Ureter (tissue), 1 donor: ENCODE measurements at places on chromosomes 2 and 18. TPM values are rescaled to one million over a fixed set of nuclear protein-coding genes. Genes with fewer than 3 reads are reported as not detected.

DNA sequence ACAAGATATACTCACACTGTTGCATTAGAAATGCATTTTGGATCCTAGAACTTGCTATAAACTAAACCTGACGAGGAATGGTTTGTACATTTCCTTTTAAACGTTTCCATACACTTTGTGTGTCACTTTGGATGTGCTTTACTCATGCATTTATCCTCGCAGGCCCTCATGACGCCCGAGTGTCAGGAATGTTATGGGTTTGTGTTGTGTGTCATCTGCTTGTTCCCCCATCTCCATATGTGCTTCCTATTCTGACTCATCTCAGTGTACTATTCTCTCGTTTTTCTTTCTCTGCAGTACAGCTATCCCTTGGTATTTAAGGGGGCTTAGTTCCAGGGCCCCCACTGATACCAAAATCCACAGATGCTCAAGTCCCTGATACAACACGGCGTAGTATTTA lies 121.5 kb upstream of the RASGRP3 start:
- DNase-seq = no peak

Gene ATAD2B
- 48.4 TPM for total RNA-seq

Gene RGPD3
- 0.10 TPM for total RNA-seq

DNA sequence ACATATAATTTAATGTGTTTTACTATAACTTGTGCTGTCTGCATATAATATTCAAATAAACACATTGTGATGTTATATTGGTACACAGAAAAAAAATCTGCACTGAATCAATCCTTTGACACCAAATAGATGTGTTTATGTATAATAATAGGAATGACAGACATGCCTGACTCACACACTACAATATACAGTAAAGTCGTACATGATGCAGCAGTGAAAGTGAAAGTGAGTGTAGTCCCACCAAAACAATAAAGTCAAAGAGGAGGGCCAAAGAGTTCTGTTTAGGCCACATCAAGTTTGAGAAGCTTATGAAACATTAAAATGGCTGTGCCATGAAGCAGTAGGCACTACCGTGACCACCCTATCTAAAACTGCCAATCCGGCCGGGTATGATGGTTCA lies 8.2 kb upstream of the RBM44 start:
- no peak for DNase-seq

Gene EIF2AK2
- total RNA-seq = 47.7 TPM

DNA sequence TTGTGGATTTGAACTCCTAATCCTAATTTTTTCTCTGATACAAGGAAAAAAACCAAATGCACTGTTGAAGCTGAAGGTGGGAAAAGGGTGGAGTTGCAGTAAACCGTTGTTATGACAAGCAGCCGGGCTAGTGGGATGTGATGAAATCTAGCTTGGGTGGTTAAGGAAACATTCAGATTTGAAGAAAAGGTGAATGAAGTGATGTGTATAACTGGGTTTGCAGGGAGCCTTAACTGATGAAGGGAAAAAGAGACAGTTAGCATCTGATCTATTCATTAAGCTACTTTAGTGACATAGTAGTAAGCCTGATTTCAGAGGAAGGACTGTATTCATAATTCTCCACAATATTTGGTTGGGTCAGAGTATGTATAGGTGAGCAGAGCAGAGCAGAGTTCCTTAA lies 3.5 kb downstream of the EML6 start:
- no peak for DNase-seq

- DNase-seq = no peak
Measured at GRCh38 chr2:162368494-162368893, 24.6 kb downstream of the GCA start.

DNA sequence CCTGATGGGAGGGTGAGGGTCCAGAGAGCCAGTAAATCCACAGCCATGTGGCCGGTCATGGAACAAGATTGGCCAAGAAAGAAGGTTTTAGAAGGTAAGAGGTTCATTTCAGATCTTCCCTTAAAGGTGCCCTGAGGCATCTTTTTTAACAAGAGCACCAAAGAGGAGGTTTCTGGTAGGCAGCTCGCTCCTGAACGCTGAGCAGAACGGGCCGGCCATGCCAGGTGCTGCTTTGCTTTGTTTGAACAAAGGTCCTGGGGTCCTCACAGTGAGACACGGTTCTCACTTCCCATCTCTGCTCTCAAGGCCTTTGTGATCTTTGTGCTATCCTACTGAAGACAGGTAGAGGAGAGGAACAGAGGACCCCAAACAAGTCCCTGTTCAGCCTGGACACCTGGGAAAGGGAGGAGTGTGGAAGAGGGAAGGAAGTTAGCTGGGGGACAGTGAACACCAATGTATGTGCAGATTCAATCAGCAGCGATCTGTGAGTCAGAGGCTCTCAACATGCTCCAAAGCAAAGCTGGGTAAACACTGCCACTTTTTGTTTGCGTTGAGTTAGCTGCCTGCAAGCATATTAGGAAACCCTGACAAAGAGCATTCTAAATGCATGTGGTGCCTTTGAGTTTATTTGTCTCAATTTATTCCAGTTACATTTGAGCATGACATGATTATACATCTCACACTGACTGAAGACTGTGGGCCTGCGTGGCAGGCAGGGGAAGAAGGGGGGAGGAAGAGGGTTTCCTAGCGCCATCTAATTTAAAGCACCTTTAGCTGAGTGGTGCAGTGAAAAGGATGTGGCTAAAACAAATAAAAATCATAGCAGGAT lies 102.4 kb downstream of the ASB1 start:
- peak; percentile 53 for DNase-seq

GRCh38 chr18:11801573-11801972 lies 49.6 kb upstream of the CHMP1B start:
- DNase-seq = no peak

DNA sequence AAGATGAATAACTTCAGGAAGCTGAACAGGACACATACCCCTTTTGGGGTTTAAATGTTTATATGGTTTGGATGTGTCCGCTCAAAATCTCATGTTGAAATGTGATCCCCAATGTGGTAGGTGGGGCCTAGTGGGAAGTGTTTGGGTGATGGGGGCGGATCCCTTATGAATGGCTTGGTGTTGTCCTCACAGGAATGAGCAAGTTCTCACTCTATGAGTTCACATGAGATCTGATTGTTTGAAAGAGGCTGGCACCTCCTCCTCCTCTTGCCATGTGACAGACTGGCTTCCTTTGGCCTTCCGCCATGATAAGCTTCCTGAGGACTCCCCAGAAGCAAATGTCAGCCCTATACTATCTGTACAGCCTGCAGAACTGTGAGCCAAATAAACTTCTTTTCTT lies 88.6 kb upstream of the ZNF532 start:
- DNase-seq = no peak

DNA sequence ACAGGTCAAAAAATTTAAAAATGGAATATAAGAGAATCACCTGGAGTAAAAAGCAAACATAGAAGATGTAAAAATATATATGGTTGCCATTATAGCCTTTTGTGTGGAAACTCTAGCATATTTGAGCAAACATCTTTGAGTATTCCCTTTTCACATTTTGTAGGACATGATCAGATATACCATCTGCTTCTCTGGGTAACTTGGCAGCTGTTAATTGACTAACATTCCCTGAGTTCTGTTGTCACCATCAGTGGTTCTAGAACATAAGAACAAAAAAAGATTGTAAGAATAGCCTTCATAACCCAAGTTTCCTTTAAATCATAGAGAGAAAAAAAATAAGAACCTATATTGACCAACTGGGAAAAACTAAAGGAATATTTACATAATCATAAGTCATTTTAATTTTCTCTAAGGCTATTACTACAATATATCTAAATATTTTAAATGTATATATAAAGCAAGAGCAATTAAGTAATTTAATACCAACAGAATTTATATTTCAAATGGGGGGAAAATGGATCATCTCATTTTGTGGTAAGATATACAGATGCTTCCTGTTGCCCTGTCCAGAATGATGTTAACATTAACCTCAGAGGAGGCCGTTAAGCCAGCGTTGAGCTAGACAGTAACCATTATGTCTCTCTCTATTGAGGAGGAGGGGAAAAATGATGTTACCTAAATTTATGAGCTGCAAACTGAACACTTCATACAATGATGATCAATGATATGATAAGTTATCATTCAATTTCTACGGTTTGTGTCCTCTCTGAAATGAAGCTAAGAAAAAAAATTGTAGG lies 9.8 kb upstream of the INO80D start:
- DNase-seq = no peak

Gene ANO7
- total RNA-seq = 1.4 TPM

Gene IL1RN
- 80.2 TPM for total RNA-seq

- DNase-seq = no peak
Measured at GRCh38 chr2:69580486-69580885, 63.1 kb downstream of the AAK1 start.

Gene TTN
- total RNA-seq = 3.9 TPM

Gene ARHGAP28
- 16.0 TPM for total RNA-seq

- DNase-seq = no peak
Measured at GRCh38 chr18:3313685-3314084, 51.8 kb downstream of the MYL12B start.

DNA sequence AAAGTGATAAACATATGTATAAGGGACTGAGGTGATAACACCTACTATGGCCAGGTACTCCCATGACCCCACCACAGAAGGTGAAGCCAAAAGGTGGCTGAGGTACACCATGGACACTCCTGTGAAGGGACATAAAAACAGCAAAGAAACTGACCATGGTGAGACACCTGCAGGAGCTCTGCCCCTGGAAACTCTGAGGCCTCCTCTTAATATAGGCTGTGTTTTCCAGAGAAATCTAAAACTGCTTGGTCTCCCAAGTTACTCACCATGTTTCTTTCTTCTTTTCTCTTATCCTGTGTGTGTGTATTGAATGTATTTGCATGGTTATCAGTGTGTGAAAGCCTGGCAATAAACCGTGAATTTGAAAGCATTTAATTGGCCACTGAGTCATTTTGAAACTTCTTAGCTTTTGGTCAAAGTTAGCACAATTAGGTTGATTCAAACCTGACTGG lies 739.3 kb upstream of the GCFC2 start:
- DNase-seq = no peak
